Stimulated activated CD4-positive, alpha-beta T cell treated with anti-CD3 and anti-CD28 coated beads, Interleukin-4, amount 100 ng/mL, for 24 hours (primary cell): ENCODE measurements at places on chromosomes 11 and 22.

- no peak for DNase-seq
Measured at GRCh38 chr11:130441719-130442118, 6.7 kb upstream of the ADAMTS15 start.

- no peak for DNase-seq
Measured at GRCh38 chr22:33792832-33793231, 127.4 kb downstream of the LARGE1 start.

DNA sequence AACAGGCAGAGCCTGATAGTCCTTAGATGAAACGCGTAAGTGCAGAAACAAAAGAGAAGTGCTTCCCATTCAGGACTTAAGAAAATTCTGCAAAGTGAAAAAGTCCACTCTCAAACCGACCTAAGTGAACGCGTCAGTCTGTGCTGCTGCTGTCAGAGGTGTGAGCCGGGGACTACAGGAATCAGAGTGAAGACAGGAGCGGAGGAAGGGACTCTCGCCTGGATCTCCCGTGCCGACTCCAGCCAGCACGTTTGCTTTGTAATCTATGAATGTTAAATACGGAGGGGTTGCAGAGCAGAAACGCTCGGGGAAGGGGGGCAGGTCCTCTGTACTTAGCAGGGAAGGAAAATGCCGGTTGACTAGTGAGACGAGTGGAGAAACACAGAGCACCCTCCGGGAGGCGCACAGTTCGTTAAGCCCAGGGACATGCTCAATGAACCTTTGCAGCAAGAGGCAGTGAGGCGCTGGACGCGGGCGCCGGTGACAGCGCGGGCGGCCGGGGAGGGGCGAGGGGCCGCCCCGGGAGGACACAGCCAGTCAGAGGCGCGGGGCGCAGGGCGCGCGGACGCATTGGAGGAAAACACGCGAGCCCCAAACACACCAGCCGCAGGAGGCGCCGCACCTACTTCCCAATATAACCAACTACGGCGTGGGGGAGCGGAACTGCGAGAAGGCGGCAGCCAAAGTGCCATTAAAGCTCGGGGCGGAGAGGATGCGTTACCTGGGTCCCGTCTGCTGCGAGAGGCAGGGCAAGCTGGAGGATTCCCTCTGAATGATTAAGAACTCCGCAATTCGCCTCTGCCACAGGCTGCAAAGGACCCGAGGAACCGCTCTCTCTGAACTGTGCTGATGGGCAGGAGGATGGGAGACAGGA is at the start of gene CNTN5:
Gene CNTN5, plus strand, starts transcription at position 598 of the 874 bp plus-strand sequence.
- no peak for DNase-seq

GRCh38 chr11:85819441-85819840 is 8.5 kb upstream of the SYTL2 start:
- no peak for DNase-seq

GRCh38 chr11:62954478-62954877 is 30.3 kb downstream of the SLC22A6 start:
- DNase-seq = no peak

DNA sequence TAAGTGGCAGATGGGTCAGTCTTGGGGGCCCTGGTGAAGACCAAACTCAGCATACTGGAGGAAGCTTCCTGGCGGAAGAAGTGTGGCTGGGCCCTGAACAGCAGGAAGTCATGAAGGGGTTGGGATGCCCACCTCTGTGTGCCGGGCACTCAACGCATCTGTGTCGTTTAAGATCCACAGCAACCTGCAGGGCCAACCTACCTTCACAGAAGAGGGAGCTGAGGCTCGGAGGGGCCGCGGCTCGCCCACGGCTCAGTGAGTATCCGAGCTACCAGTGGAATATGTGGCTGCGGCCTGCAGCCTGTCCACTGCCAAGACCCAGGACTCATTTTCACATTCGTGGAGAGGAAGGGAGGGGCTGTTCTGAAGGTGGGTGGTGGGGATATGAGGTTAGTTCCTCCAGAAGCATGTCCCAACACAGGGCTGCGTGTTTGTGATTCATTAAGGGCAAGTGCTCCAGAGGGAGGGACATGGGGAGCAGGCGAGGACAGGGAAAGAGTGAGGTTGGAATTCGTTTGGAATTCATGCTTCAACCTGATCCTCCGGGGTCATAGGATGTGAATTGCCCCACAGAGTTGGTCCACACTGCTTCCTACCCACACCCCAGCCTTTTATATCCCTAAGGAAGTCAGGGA is 99.6 kb downstream of the MPPED1 start:
- no peak for DNase-seq
